ENCODE measurements at places on chromosomes 13 and 19.

- no peak for DNase-seq
These were observed 83.9 kb downstream of the GNG7 start for GRCh38 chr19:2618611-2619010.

- DNase-seq = no peak
These were observed 1.1 kb downstream of the ZNF835 start for GRCh38 chr19:56670401-56670960.

GRCh38 chr13:98299966-98300350 is 122.9 kb upstream of the RNF113B start:
- DNase-seq = no peak

- DNase-seq = no peak
These were observed 108.3 kb downstream of the ABCC4 start for GRCh38 chr13:95192998-95193397.

DNA sequence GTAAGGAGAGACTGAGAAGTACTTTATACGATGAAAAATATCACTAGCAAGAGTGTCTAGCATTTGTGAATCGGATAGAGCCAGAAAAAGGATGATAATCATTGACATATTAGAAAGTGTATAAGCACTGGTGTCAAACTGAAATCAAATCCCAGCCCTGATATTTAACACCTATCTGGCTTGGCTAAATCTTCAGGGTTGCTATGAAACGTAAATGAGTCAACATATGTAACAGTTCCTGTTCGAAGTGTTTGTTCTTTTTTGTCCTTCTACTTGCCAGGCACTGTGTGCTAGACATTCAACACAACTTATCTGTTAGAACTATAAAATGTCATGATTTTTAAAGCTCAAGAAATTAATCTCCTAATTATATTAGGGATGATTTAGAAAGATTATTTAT is 40.8 kb downstream of the SERPINE3 start:
- no peak for DNase-seq

- no peak for DNase-seq
These were observed 23.6 kb downstream of the PNPLA6 start for GRCh38 chr19:7559102-7559501.

- DNase-seq = no peak
These were observed 2.1 kb downstream of the ZMYM2 start for GRCh38 chr13:19960653-19960976.

DNA sequence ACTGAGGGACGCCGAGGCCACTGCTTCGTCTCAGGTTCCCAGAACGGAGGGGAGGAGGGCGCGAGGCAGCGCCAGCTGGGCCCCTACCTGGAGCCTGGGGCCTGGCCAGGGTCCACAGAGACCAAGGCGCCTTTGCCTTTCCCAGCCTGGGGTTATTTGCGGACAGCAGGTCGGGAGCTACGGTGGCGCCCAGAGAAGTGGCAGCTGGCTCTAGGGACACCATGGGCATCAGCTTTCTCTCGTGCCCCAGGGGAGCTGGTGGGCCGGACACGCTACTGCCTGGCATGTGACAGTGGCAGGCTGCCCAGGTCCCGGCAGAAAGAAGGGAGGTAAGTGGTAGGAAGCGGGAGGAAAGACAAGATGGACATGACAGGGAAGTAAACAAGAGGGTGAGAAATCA is 19.0 kb downstream of the AKT2 start:
- DNase-seq = no peak

DNA sequence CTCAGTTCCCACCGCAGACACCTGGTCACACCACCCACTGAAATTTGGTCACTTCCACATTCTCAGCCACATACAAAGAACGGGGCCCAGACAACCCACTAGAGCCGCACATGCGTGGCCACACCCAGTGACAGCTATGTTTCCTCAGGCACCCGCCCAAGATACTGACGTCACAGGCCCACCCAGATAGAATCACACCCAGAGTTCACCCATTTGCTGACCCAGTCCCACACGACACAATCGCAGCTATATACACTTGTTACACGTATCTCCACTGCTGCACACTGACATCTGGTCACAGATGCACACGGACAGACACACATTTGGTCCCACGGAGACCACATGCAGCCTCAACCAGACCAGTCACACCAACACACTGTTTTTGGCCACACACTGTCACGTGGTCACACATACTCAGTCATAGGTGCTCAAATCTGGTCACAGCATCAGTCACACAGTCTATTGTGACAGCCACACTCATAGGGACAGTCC is 2.9 kb downstream of the NUMBL start:
- DNase-seq = no peak

- DNase-seq = no peak
These were observed 7.6 kb downstream of the SERPINE3 start for GRCh38 chr13:51347099-51347498.

DNA sequence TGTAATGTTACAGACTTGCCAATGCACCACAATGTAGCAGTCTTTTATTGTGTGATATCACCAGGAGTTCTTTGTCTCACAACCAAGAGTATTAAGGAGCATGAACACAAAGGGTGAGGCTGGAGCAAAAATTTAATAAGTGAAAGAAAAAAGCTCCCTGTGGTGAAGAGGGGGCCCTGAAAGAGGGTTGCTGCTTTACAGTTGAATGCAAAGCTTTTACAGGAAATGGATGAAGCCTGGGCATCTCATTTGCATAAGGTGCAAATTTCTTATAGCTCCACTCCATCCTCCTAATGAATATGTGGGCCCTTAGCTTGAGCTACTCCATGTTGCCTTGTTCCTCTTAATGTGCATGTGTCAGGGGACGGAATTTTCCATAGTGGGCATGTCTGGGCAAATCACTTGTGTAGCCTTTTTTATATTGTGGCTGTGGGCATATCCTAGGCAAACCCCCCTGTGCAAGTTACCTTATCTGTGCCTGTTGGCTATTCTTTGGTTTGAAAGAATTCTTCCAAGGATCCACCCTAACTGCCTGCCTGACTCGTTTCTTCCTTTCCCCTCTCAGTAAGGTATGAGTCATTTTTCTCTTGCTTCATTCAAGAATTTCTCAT is 45.3 kb upstream of the TRPC4 start:
- DNase-seq = no peak

DNA sequence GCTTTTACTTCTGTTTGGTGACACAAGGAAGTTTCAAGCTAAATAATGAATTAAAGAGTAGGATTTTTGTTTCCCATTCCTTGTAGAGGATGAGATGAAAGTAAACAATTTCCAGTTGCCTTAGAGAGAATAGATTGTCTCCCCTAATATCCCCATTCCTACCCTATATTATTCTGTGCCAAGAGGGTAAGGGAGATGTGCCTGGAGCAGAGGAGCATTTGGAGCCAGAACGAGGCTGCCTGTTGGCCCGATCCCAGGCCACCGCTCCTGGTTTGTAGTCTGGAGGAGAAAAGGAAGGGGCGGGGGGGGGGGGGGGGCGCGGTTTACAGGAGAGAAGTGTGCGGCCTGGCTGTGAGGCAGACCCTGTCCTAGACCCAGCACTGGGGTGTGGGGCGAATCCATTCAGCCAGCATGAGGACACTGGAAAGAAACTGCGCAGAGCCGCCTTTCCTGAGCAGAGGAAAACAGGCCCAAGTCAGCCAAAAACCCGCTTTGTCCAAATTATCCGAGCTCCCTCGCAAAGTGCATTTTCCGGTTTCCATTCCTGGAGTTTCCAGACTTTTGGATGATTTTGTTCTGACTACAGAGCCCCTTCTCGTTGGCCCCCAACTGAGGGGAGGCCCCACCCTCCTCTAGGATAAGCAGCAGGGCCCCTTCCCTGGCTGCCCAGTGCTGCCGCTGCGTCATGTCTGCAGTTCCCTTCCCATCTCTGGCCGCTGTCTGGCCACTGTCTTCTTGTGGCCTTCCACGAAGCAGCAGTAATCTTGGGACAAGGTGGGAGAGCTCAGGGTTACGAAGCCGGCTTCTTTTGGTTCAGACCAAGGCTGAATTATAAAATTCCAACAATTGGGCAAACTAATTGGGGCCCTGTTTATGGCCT is 23.0 kb downstream of the NFIX start:
- no peak for DNase-seq

DNA sequence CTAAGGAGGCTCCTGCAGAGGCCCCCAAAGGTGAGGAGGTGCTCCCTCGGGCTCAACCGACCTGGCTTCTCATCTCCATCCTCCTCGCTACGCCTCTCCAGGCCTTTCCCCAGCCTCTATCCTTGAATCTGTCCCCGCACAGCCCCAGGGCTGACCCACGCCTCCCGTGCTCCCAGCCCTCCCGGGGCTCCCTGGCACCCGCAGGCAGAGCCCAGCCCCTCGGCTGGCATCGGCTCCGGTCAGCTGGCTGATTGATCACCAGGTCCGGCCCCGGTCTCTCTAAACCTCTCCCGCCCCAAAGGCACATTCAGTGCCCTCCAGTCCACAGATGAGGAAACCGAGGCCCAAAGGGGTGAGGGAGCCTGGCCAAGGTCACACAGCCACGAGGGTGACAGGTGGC is 2.5 kb downstream of the MYBPC2 start:
- DNase-seq = no peak

Measured in NCI-H1048 (cell line).